Activated T-cell treated with anti-CD3 and anti-CD28 coated beads, Interleukin-2, amount 50 U/mL, for 48 hours (primary cell): ENCODE measurements at places on chromosomes 12 and 14.

- DNase-seq, result no peak
Measured at GRCh38 chr12:132610051-132610759, at the start of gene LRCOL1. TSS of gene LRCOL1 (minus strand) at chr12:132610582. CDS start at chr12:132606251, 4,331 bp downstream.

- no peak for DNase-seq
Measured at GRCh38 chr14:94079891-94080620, 946 bp downstream of the DDX24 start.

- DNase-seq, result no peak
Measured at GRCh38 chr14:99753225-99754140, 39.7 kb upstream of the EML1 start.

- DNase-seq, result no peak
Measured at GRCh38 chr12:79360286-79360685, 330.5 kb downstream of the PAWR start.

- no peak for DNase-seq
Measured at GRCh38 chr12:10042167-10042566, 11.7 kb downstream of the CLEC9A start.

GRCh38 chr12:65122703-65123102, 1.6 kb upstream of the WIF1 start:
- DNase-seq, result no peak

DNA sequence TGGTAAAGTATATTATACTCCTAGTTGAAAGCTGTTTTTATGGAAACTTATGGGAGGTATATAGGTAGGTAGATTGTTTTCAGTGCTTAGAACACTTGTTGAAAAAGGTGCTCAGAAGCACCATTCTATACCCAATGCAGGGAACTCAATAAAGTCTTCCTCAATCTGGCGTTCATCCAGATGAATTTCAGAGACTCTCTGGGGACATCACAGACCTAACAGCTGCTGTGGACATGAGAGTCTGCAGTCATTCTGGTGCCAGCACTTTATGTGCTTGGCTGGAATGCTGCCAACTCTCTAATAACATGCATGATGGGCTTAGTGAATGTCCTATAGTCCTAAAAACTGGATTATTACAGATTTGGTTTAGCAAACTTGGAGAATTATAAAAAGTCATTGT, 115.9 kb downstream of the NTN4 start:
- DNase-seq, result no peak

GRCh38 chr14:104522926-104523545, 56.5 kb upstream of the C14orf180 start:
- DNase-seq, result no peak

DNA sequence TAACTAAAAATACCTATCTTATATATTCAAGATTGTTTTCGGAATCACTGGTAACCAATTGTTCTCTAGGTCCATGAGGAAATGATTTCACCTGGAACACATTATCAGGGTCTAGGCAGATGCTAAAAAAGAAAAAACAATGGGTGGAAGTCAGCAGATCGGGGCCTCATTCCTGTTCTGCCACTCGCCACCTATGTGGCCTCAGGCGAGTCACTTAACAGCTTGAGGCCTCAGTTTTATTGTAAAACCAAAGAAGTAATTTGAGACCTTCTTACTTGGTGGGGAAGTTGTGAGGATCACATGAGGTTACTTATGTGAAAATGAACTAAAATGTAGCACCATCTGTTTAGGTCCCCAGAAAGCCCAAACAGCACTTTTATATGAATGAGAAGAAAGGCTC, 6.2 kb upstream of the RNASE10 start:
- no peak for DNase-seq

DNA sequence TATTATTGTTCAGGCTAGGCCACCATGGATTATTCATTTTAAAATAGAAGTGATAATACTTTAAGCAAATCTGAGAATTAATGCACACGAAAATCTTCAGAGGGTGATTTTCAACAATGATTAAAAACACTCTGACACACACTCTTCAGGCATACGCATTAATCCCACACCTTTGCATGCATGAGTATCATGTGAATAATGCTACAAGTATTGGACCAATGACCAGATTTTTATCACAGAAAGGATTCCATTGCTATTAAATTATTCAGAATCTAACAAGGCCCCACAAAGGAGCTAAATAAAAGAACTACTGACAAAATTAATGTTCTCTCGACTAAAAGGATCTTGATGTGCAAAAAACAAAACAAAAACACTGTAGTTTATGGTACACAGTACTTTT, 11.1 kb downstream of the EPS8 start:
- no peak for DNase-seq

DNA sequence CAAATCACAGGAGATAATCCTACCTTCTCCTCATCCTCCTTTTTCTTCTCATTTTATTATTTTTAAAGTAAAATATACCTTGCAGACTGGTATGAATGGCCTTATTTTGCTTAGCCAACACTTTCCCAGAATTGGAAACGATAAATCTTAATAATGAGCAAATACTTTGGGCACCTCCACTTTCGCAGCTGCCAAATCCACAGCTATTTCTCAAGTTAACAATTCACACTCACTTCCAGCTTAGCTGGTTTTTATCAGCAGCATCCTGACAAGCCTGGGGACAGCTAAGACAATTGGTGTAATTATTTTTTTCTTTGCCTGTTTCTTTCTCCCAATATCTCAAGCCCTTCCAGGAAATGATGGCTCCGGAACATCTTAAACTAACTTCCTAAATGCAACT, 867.5 kb upstream of the TMEM132C start:
- no peak for DNase-seq

DNA sequence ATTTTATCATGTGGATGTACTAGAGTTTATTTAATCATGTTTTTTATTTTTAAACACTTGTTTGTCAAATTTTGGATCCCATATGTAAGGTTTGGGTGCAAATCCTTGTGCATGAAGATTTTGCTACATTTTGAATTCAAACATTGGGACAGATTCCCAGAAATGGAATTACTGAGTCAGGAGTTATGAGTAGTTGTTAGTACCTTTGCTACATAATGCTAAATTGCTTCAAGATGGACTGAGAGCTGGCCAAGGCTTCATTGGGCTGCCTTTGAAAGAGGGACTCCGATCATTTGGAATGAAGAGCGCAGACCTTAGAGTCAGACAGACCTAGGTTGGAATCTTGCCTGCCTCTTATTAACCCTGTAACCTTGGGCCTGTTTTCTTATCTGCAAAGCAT, 154.9 kb upstream of the PWP1 start:
- DNase-seq, result no peak

GRCh38 chr14:91288876-91289275, 44.4 kb upstream of the GPR68 start:
- DNase-seq, result no peak

GRCh38 chr14:101525640-101526527, 35.4 kb upstream of the DIO3 start:
- DNase-seq, result no peak

- DNase-seq, result no peak
Measured at GRCh38 chr12:52224151-52224550, 8.9 kb upstream of the KRT7 start.

GRCh38 chr14:55434805-55435174, 5.6 kb downstream of the TBPL2 start:
- no peak for DNase-seq

GRCh38 chr14:100584056-100585031, 2.9 kb downstream of the BEGAIN start:
- no peak for DNase-seq

DNA sequence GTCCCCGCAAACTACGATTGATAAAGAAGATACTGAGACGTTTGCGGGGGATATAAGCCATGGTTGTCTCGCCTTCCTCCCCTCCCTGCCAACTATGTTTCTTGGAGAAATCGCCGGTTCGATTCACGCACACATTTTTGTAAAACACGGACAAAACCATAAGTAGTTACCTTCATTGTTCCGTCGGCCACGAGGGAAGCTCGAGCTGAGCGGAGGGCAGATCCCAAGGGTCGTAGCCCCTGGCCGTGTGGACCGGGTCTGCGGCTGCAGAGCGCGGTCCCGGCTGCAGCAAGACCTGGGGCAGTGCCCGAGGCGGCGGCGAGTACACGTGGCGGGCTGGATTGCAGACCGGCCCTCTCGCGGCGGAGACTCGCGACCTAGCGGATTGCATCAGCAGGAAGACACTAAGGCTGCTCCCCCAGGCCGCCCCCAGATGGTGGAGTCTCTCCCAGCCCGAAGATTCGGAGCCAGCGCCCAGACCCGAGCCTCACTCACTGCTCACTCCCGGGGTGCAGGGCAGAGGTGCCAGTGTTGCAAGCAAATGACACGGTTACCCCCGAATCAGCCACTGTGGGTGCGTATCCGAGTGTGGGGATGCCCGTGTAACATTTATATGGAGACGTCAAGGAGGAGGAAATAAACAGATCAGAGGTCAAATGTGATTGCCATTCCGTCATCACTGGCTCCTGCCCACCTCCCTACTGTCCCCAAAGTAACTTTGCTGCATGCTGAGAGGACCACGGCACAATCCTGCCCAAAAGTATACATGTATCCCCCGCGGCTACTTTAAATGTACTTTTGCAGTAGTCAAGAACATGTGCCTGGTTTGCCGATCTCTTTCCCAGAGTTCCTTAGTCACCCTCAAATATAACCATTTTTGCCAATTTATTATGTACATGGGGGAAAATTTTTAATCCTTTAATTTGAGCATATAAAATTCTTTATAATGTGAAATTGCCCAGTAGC, at the start of gene BCAT1:
TSS of gene BCAT1 (minus strand) at position 345 of the 966 bp plus-strand sequence. CDS start at position 176, 169 bp downstream.
- DNase-seq, result peak; percentile 75

DNA sequence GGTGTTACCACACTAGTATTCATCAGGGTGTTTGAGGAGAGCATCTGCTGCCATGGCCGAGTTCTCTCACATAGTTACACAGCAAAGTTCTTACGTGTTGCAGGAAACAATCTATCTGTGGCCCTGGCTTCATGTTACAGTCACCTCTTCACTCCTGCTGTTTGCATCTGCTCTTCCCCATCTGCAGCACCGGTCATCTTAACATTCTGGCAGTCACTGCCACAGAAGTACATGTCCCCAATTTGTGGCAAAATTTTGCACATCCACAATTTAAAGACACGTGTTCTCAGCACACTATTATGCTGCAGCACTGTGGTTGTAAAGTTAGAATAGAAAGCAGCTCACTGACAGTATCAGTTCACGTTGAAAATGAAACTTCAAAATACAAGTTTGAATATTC, 23.2 kb downstream of the MAPK1IP1L start:
- DNase-seq, result no peak

DNA sequence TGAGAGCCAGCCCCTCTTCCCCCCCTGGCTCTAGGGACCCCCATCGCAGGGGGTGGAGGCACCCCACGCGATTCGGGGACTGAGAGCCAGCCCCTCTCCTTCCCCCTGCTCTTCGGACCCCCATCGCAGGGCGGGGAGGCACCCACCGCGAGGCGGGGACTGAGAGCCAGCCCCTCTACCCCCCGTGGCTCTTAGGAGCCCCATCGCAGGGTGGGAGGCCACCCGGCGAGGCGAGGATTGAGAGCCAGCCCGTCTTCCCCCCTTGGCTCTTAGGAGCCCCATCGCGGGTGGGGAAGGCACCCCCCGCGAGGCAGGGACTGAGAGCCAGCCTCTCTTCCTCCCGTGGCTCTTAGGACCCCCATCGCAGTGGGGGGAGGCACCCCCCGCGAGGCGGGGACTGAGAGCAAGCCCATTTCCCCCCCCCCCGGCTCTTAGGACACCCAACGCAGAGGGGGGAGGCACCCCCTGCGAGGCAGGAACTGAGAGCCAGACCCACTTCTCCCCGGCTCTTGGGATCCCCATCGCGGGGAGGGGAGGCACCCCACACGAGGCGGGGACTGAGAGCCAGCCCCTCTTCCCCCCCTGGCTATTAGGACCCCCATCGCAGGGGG, 45.6 kb downstream of the DDX11 start:
- no peak for DNase-seq

DNA sequence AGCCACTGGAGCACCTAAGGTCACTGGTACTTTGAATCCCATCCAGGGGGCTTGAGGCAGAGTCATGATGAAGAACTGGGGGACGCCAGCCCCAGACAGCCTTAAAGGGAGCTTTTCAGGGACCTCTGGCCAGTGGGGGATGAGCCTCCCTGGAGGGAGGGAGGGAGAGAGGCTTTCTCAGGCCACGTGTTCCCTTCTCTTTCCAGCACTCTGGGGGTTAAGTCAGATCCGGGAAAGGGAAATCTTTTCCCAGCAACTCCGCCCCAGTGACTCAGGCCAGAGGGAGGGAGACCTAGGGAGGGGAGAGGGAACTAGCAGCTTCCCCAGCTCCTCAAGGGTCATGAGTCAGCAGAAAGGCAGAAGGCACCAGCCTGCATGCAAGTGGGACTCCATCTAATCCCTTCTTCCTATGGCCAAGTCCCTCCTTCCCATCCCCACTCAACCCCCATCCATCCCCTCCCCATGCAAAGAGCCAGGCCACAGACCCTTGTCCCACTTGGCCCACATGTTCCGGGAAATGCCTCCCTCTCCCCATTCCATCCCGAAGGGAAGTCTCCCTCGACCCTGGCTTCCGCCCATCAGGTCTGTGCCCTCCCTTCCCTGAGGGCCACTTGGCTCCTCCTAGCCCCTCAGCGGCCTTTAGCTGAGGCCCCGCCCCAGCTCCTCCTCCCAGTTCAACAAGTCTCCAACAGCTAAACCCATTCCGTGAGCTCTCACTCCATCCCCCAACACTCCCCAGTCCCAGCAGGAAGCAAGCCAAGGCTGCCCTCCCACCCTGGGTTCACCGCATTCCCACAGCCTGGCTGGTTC, 5.6 kb downstream of the TNFRSF1A start:
- DNase-seq, result peak; percentile 81

DNA sequence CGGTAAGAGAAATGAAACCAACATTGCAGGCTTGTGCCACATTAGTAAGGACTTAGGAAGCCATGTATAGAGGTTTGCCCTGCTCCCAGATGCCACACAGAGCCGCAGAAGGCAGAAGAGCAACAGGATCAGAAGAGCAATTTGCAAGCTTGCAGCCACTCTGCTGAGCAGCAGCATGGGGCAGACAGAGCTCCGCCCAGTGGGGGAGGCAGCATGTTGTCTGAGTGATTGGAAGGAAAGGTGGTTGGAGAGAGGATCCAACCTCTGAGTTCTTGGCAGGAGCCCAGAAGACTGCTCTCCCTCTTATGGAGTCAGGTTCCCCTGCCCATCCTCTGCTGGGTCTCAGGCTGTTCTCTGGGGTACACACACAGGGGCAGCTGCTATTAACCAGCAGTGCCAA, 2.3 kb upstream of the KRT6A start:
- no peak for DNase-seq

DNA sequence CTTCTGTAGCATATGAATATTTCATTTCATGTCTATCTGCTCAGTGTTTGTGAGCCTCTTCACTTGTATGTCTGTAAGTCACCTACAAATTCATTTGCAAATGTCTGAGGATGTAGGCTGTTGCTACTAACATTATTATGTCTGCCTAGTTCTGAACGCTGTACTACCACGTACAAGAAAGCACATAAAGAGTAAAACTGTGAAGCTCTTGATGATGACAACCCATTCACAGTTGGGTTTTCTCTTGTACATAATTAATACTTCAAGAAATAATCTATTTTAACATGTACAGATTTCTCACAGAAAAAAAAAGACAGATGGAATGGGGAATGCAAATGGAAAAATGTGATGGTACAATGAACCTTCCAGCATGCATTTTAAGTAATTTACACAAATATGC, 64.3 kb upstream of the CPNE8 start:
- no peak for DNase-seq

DNA sequence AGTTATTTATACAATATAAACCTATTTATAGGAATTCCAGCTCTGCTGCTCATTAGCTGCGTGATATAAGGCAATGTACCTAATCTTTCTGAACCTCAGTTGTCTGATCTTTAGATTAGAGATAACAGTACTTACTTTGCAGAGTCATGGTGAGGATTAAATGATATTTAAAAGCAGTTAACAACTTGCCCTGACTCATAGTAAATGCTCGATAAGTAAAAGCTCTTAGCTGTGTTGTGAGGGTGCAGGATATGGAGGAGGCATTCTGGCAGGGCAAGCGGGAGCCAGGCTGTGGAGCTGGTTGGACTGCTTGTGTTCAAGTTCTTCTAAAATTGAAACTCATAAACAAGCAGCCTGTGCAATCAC, 140.0 kb upstream of the PRICKLE1 start:
- no peak for DNase-seq
